Stimulated activated CD4-positive, alpha-beta T cell treated with anti-CD3 and anti-CD28 coated beads, Interleukin-2, amount 100 ng/mL, for 4 hours (primary cell): ENCODE measurements at places on chromosomes 5 and 9.

DNA sequence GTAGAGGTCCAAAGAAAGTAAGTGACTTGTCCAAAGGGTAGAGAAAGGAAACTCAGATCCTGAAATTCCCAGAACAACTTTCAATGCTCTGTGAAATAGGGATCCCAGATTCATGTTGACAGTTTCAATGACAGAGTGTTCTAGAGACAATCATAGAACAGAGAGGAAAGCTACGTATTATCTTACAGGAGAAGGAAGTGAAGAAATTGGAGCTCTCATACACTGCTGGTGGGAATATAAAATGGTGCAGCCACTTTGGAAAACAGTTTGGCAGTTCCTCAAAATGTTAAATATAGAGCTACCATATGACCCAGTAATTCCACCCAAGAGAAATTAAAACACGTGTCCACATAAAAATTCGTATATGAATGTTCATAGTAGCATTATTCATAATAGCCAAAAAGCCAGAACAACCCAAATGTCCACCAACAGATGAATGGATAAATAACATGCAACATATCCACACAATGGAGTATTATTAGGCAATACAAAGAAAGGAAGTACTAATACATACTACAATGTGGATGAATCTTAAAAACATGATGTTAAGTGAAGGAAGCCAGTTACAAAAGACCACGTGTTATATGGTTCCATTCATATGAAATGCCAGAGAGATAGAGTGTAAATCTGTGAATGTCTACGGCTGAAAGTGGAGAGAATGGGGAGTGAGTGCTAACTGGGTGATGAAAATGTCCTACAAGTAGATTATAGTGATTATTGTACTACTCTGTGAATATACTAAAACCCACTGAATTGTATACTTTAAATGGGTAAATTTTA, 197.1 kb downstream of the NTRK2 start:
- DNase-seq: no peak

DNA sequence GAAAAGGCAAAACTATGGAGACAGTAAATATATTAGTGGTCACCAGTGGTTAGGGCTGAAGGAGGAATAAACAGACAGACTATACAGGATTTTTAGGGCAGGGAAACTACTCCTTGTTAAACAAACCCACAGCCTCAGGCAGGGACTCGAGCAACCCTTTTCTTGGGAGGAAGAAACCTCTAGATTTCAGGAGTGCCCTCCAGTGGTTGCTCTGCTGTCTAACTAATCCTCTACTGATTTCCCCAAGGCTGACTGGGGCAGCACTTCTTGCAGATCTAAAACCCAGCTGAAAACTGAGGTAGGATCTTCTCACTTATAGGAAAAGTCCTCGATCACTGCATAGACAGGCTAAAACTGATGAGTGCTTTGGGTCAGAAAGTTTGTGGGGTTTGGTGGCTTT, 176.8 kb downstream of the ISOC1 start:
- no peak for DNase-seq

- DNase-seq: no peak
These were observed 32.2 kb upstream of the TNFAIP8 start for GRCh38 chr5:119323601-119324000.

DNA sequence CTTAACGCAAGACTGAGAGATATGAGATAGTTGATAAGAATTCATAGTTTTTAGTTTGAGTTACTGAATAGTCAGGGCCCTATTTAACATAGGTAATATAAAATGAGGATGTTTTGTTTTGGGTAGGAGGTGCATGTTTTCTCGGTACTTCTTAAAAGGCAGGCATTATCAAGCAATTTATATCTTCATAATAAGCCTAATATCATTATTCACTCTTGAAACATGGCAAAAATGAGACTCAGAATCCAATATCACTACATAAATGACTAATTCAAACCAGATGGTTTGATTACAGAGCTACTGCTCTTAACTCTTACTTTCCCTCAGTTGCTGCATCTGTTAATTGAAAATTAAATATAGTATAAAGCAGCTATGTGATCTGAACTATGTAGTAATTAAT, 2038.7 kb downstream of the EFNA5 start:
- no peak for DNase-seq

DNA sequence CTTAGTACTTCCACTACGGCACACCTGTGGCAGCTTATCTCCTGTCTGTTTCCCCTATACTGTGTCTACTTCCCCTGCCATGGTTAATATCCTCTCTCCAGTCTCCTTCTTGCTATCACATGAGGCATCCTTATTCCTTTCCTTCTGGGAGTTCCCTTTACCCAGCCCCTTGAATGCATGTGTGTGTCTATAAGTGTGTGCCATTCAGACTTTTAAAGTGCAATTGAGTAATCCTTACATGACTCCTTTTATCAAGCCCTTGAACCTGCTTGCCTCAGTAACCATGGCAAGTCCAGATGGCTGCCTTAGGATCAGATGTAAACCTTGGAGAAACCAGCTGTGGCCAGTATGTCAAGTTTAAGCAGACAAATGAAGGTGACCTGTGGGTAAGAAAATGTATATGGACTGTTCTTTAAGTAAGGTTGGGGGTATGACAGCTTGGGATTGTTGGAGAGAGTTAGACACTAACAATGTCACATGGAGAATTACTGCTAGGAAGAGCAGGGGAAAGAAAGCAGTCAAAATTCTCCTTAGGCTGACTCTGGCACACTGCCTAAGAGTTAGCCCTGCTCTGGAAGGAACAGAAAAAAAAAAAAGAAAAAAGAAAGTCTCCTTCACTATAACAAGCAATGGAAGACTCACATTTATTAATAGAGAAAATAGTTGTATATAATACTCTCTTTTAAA, 142.1 kb downstream of the HINT1 start:
- DNase-seq: no peak
